ENCODE measurements at places on chromosomes 3 and 15.

DNA sequence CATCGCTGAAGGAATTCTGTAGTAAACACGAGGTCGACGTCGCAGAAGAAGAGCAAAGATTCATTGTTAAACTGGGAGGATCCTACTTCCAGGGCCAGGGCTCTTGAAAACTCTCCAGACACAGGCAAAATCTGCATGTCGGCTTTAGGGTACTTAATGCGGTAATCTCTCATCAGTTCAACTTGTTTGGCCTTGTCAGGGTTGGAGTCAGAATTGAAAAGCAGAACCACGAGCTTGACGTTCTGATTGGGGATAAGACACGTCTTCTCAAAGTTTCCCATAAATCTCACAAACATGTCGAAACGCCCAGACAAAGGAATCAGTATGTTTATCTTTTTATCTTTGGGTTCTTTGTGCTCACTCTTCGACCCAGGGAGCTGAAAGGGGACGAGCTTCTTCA lies 74.0 kb downstream of the CHSY1 start:
- no peak for DNase-seq

DNA sequence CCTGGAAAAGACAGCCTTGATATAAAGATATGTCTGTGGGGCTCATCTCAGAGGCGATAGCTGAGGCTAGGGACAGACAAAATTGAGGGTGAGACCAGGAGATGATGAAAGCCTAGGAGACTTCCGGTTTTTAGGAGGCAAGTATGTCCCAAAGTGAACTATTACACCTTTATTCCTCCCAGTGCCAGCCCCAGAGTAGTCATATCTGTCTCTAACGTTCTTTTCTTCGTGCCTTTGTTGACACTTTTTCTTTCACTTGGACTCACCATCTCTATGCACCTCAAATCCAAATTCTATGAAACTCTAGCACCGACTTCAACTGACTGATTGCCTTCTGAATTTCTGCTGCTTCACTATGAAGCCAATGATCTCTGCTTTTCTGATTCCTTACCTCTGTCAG lies 93.8 kb upstream of the RASGRP1 start:
- DNase-seq, result no peak

- no peak for DNase-seq
Observed at GRCh38 chr15:81211376-81211775, 14.7 kb downstream of the IL16 start.

GRCh38 chr15:63372018-63372705 lies 9.5 kb downstream of the CA12 start:
- peak; percentile 43 for DNase-seq

DNA sequence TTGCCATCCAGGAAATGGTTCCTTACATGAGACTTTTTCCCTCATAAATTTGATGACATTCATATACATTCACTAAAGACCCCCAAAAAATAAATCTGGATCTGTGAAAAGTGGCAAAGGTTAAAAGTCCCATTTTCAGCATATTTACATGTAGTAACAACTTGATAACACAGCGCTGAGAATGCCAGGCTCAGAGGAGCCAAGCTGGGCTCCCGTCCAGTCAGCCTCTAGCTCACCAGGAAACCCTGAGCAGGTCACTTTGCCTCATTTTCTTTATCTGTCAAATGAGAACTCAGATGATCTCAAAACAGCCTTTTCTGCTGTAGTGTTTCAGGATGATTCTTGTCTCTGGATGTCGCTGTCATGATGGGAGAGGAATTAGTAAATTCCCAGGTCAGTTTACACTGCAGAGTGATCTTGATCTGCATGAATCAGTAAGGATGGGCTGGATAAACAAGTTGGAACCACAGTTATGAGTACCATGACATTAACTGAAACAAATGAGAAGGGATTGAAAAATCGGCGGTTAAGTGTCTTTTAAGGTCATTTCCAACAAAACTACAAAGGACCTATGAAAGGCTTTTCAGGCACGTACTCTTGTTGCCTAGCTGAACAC lies 82.8 kb downstream of the PPARG start:
- DNase-seq, result no peak

DNA sequence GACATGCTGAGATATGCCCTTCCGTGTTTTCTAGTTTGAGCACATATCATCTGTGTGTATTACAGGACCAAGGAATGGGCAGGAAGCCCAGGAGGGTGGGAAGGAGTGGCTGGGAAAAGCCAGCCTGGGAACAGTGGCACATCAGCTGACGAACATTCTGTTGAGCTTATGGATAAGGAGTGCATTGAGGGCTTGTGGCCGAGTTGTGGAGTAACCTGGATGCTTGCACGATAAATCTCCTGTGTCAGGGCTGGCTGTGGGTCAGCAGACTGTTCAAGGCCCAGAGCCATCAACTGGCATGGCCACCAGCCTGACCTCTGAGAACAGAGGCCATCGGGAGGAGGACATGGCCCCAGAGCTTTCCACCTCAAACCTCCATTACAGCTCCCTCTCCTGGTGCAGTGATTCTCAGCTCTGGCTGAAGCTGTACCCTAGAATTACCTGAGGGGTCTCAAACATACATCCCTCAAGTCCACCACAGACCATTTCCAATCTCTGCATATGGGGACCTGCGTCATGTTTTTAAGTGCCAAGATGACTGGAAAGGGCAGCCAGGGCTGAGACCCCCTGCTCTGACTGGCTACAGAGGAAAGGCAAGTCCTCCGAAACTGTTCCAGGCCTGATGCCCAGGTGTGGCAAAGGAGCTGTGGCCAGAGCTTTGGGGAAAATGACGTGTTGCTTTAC lies 4.8 kb upstream of the VILL start:
- no peak for DNase-seq

DNA sequence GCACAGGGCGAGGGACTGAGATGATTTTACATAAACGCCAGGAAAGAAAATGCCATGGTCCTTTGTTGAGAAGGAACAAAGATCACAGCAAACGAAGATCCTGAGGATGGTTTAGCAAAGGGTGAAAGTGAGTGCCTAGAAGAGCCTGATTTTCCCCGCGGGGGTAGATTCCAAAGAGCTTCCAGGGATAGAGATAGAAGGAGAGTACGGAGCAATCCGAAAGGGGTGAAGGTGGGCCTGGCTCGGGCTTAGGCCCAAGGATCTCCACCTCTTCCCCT lies 977 bp downstream of the CDC25A start:
- DNase-seq, result no peak

- DNase-seq, result no peak
Observed at GRCh38 chr15:36877294-36877693, 223.1 kb downstream of the MEIS2 start.

GRCh38 chr3:99409961-99410360 lies 228.4 kb upstream of the COL8A1 start:
- DNase-seq, result no peak

DNA sequence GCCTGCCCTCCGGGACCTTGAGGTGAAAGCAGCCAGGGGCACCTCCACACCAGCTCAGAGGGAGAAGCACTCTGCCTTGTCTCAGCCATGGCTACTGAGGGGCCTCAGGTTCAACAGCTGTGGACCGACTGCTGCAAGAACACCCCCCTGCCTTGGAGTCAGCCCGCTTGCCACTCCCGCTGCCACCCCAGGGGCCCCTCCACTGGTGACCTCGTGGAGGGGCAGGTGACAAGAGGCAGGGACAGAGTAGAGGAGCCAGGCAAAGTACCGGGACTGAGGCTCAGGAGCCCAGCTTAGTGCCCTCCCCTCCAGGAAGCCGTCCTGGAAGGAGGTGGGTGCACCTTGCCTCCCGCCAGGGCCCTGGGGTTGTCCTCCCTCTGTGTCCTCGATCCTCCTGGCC lies 79.6 kb upstream of the RPL32 start:
- no peak for DNase-seq

DNA sequence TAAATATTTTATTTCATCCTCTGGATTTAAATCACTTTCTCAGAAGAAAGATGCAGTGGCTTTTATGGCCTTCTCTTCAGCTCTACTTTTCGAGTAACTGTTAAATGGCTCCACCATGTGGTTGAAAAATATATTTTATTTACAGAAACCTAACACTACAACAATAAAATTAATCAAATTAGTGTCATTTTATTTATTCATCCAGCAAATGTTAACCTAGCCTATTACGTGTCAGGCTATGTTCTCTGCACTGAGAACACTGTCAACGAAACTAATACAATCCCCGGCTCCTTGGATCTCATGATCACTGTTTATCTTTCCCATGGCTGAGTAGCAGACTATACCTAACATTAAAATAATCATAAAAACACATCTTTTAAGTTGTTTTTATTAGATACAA lies 148.0 kb upstream of the OSTN start:
- peak; percentile 68 for DNase-seq

DNA sequence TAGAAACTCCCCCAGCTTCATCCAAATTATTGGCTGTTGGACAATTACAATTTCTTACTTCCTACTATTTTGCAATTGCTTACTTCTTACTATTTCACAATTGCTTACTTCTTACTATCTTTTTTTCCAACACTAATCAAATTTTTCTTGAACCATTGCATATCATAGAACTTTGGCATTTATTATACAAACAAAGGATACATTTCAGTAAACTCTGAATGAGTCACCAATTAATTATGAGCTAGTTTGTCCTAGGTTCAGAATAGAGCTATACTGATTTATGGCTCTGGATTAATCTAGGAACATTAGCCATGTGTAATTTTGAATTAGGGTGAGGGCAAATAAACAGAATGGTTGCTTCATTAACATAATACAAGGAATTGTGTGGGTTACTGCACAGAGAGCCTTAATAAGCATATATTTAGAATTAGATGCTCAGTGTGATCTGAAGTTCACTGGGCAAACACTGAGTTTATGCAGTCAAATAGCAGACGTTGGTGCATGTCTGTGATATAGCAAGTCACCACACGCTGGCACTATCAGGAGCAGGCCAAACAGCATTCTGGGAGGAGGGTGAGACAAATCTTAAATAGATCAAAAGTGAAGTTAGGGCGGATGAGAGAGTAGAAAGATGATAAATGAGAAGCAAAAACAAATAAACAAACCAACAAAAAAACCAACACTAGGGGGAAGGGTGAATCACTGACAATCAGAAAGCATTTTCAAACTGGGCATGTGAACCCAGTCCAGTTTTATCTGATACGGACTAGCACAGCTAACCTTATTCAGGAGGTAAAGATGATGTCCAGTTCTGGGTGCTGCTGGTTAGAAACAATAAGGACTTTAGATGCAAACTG lies 21.5 kb downstream of the GABRR3 start:
- DNase-seq, result no peak

- no peak for DNase-seq
Observed at GRCh38 chr15:80015156-80015555, 44.2 kb upstream of the BCL2A1 start.

DNA sequence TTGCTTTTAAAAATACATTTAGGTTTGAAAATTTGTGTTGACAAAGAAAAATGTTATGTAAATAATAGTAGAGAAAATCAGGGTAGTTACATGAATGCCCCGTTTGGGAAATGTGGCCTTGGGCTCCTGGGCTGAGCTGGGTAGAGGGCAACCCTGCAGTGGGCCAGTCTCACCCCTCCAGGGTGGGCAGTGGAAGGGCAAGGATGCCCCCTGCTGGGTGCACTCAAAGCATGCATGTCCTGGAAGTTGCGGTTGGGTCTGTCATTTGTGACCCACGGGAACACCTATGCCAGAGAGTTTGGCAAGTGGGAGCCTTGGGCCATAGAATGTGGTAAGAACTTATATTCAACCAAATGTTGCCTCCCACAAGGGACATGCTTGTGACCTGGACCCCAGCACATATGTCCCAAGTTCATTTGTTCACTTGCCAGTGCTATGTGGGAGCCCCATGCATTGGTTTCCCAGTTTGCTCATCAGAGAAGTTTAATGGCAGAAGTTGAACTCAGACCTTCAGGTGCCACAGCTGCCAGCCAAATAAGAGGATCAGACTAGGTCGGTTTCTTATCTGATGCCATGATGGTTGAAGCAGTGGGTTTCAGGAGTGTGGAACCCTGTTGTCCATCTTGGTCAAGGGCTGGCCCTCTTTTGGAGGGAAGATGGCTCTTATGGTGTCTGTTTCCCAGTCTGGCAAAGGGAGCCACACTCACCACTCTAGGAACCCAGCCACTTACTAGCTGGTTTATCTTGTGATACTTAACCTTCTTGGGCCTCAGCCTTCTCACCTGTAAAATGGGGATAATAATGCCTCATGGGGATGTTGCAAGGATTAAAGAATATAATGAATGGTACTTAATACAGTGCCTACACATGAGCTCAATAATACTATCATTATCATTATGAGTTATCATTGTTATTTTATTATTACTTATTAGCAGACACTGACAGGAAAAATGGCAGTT lies 2.5 kb upstream of the PLCB2 start:
- peak; percentile 58 for DNase-seq

DNA sequence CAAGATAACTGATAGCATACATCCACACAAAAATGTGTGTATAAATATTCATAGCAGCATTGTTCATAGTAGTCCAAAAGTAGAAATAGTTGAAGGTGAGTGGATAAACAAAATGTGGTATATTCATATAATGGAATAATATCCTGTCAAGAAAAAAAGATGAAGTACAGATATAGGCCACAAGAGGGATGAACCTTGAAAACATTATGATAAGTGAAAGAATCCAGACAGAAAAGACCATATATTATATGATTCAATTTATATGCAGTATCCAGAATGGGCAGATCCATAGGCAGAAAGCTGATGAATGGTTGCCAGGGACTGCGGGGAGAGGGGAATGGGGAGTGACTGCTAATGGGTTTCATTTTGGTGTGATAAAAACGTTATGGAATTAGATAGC lies 54.3 kb upstream of the TNIK start:
- DNase-seq, result no peak

DNA sequence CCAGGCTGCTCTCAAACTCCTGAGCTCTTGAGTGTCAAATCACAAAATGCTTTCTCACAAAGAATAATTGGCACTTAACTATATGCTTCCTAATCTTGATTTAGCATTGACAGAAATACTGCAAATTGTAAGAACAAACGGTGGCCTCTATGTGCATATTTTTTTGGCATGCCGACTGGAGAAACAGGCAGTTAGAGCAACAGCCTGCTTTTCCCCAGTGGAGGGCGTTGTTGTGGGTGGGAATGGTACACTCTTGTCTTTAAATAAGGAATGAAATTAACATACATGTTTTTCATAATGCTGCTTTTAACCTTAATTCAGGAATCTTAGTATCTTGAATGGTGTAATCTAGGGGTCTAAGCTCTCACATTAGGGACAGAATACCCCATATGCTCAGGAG lies 31.1 kb upstream of the SV2B start:
- no peak for DNase-seq

DNA sequence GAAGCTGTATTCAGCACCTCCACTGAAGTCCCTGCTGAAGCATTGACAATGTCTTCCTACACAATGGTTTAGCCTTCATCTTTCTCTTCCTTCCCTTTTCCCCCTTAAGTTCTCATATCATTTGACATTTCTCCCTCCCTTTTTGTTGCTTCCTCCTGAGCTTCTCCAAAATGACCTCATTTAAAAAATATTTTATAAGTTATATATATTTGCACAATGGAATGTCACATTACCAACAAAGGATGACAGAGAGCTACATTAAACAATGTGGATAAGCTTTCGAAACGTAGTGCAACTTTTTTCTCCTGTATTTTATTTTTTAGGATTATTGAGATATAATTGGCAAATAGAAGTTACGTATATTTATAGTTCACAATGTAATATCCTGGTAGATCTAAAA lies 13.2 kb upstream of the DLG1 start:
- DNase-seq, result no peak

- DNase-seq, result no peak
Observed at GRCh38 chr15:28271697-28272260, 50.2 kb downstream of the HERC2 start.
